SW 1271 (cell line): ENCODE measurements at places on chromosomes 13 and 19.

DNA sequence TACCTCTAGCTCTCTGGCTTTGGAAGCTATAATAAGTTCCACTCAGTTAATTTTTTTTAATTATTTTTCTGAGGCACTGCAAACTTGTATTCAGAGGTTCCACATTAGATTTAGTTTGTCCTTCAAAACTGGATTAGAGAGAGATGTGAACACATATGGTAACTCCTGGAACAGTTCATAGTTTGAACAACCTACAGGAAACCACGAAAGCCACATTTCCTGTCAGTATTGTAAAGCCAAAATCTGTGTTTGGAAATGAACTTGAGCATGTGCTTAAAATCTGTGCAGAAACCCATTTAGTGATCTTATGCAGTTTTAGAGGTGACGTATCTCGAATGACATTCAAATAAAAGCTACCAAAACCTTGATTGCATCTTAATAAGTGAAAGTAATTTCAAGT is 1952.0 kb downstream of the OLFM4 start:
- DNase-seq, result no peak

- no peak for DNase-seq
Measured at GRCh38 chr13:48194379-48194754, 38.6 kb upstream of the ITM2B start.

DNA sequence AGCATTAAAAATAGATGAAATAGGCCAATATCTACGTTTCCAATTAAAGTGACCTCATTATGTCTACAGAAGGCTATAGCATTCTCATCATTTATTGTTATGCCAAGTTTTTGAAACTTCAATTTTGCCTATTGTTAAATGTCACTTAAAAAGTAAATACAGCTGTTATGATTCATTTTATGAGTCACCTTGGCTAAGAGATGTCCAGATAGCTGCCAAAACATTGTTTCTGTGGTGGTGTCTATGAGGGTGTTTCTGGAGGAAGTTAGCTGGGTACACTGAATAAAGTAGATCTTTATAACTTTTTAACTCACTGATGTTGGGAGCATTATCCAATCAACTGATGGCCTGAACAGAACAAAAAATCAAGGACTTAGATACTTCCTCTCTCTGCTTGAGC is 1209.7 kb upstream of the PCDH9 start:
- DNase-seq, result no peak

DNA sequence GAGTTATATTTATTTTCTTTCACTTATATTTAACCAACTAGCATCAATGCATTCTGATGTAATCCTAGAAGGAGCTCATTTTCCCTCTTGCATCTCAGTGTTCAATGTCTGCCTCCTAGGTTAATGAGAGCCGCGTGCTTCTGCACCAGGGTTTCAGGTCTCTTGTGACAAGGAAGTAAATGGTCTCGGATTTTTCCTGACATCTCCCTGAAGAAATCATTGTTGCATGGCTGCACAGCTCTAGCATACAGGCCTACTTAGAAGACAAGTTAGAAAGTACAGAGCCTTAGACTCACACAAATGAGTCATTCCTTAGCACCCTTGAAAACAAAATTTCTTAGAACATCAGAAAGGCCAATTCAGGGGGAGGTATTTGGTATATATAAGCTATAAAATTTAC is 57.2 kb upstream of the KLF12 start:
- no peak for DNase-seq

DNA sequence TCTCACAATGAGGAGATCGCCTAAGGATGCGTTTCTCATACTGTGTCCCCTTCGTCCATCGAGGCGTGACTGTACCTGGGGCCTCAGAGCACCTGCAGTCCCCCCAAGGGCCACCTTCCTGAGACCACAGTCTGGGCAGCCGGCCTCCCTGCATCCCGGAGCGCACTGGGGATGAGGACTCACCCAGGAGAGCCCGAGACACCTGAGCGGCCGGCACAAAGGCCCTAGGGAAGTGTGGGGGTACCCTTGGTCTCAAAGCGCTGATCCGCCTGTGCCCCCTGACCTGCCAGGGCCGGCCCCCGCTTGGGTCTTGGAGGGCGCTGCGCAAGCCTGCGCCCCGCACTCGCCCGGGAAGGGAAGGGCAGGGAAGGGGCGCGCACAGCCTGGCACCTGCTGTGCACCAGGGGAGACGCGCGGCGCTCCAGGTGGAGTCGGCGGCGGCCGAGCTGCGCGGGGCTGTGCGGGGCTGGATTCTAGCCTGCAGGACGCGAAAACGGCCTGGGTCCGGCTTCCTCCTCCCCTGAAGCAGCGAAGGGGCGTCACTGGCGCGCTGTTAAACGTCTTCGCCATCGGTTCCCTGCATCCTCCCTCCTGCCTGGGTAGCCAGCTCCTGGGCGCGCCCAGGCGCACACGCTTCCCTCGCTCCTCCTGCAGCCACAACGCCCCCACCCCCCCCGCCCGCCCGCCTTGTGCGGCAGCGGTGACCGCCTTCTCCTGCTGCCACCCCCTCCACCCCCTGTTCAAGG is 13.6 kb upstream of the USP29 start:
- DNase-seq, result no peak

- DNase-seq, result no peak
Measured at GRCh38 chr13:51767100-51767499, 36.9 kb downstream of the DHRS12 start.

DNA sequence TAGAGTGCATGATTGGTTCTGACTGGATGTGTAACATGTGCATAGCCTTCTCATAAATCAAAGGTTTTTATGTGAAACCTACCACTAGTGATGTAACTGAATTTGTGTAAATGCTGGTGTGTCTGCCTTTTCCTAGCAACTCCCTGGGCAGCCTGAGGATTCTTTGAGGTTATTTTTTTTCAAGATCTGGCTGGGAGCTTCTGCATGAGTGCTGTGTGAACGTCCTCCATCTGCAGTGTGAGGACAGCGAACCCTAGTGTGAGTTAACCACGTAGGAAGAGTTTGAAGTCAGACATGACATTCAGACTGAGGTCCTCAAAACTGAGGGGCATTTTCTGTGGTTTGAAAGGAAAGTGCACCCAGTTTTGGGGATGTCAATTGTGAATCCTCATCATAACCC is 39.9 kb downstream of the DPRX start:
- DNase-seq, result no peak

DNA sequence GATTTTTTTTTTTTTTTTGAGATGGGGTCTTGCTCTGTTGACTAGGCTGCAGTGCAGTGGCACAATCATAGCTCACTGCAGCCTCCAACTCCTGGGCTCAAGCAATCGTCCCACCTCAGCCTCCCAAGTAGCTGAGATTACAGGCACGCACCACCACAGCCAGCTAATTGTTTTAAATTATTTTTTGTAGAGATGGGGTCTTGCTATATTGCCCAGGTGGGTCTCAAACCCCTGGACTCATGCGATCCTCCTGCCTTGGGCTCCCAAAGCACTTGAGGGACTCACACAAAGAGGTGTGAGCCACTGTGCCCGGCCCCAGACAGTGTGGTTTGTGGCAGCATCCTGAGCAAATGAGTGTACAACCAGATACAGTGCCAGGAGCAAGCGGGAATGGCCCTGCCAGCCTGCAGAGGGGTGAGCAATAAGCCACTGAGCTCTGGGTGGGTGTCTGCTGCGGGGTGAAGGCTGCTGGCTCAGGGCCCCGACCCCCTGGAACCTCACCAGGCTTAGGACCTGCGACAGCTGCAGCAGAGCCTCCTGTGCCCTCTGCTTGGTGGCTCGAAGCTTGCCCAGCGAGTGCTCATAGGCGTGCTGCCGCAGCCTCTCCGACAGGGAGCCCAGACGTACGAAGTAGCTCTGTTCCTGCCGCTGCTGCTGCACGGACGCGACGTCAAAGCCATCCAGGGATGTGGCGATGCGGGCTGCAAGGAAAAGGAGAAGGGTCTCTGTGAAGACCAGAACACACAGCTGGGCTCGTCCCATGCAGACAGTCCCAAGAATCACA is 15.9 kb upstream of the TICAM1 start:
- no peak for DNase-seq

- DNase-seq, result no peak
Measured at GRCh38 chr19:32692727-32693061, 1.1 kb downstream of the NUDT19 start.

DNA sequence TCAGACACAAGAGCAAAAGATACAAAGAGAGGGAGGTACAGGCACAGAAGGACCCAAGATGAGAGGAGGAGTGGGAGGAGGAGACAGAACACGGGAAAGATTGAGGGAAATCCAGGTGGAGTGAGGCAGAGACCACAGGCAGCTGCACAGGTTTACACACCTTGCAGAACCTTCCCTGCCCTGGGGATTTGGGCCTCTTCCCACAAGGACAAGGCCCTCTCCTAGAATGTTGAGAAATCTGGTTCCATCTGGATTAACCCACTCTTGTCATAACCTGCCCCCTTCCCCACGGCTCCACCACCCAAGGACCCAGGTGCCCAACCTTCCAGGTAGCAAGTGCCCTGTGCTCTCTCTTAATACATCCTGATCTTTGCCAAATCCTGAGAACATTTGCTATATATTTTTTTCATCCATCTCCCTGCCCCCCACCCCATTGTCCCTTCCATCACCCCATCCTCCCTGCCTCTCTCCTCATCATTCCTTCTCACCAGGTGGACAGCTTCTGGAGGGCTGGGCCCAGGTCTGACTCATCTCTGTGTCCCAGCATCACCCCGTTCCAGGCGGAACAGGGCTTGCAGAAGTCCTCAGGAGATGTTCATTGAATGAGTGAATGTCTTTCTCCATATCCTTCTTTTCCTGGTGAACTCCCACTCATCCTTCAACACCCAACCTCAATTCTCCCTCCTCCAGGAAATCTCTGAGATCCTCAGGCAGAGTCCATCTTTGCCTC is 8.8 kb upstream of the KLK8 start:
- DNase-seq, result no peak

DNA sequence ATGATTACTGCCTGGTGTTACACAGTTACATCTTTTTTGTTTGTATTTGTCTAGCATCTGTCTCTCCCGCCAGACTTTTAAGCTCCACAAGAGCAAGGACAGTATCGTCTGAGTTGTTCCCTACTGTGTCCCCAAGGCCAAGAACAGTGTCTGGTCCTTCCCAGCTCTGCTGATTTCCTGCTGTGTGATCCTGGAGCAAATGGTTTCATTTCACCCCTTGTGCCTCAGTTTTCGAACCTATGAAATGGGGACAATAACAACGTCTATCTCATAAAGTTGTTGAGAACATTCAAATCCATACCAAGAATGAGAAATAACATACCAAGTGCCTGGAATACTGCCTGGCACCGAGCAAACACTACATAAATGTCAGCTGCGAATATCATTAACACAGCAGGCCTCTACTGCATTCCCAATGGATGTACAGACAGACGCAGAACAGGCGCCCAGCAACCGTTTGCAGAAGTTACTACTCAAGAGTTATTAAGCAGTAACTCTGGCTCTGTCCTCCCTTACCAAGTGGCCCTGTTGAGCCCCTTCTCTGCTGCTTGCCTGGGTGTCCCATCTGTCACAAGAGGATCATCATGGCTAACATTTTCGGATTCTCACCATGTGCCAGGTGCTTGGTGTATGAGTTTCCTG is 11.4 kb downstream of the XRCC1 start:
- no peak for DNase-seq

DNA sequence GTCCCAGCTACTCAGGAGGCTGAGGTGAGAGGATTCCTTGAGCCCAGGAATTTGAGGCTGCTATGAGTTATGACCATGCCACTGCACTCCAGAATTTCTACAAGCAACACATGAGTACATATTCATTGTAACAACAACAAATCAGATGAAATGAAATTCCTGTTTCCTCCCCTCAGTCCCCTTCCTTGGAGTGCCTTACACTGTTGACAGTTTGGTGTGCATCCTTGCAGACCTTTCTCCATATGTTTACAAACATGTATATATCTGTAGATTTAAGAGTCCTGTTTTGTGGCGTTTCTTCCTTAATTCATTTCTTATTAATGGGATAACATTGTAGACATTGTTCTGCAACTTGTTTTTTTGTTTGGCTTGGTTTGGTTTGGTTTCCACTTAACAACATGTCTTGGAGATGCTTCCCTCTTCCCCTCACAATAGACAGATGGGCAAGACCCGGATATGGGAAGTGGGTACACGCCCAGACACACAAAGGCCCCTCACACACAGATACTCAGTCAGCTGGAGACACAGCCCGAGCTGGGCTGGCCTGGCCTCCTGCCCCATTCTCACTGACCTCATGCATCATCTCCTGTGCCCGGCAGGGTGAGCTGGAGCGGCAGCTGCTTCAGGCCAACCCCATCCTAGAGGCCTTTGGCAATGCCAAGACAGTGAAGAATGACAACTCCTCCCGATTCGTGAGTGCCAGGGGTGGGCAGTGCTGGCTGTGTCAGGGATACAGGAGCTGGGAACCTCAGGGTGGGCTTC is 21.7 kb downstream of the MYH14 start:
- no peak for DNase-seq

DNA sequence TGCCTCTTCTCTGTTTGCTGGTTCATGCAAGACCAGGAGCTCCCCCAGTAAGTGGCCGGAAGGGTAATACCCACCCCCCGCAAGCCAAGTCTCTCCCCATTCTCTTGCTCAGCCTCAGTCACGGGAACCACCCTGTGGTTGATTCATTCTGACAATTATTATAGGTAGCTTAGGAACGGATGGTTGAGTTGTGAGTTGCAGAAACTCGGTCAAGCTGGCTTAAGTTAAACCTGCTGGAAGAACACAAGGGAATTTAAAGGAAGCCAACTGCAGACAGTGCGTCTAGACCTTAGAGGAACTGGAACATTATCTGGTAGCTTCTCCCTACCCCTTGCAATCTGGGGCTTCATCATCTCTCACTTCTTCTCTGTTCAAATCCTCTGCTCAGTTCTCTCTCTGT is 8.9 kb downstream of the FPR1 start:
- no peak for DNase-seq

- DNase-seq, result no peak
Measured at GRCh38 chr13:113069861-113070805, 35.5 kb upstream of the F7 start.

- no peak for DNase-seq
Measured at GRCh38 chr19:10430505-10431253, 10.3 kb downstream of the PDE4A start.

- DNase-seq, result no peak
Measured at GRCh38 chr13:68160466-68160865, 930.3 kb upstream of the PCDH9 start.

- DNase-seq, result no peak
Measured at GRCh38 chr19:13099073-13099999, 3.3 kb downstream of the LYL1 start.

DNA sequence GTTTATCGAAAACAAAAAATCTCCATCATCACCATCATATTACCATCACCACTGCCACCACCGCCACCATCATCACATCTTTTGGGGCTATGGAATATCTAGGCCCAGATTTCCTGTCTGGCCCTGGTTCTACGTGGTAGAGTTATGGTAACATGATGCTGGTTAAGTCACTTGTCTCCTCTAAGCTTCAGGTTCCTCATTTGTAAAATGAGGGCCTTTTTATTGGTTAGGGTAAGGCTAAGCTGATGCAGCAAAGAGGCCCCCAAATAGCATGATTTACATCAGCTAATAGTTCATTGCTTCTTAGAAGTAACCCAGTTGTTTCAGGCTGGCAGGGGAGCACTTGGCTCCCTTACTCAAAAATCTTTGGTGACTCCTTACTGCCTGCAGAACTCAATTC is 37.9 kb downstream of the PCDH8 start:
- no peak for DNase-seq
